Activated CD8-positive, alpha-beta T cell treated with anti-CD3 and anti-CD28 coated beads, Interleukin-2, amount 10 ng/mL, durations not matched to agents 7 days and 5 days (primary cell): ENCODE measurements at places on chromosomes 13 and 19. TPM values are rescaled to one million over a fixed set of nuclear protein-coding genes. Genes with fewer than 3 reads are reported as not detected.

SULT2A1 gene
- not detected for total RNA-seq

- no peaks in the 10 kb centered on the region for H3K36me3 ChIP-seq
- no peak overlapping the region for H3K4me3 ChIP-seq
- DNase-seq = no peak
- no peaks in the 10 kb centered on the region for H3K27me3 ChIP-seq
- H3K4me1 ChIP-seq = no peaks in the 10 kb centered on the region
- no peak overlapping the region for H3K27ac ChIP-seq
Observed at GRCh38 chr13:107203146-107203847, 635.4 kb upstream of the ARGLU1 start.

DNA sequence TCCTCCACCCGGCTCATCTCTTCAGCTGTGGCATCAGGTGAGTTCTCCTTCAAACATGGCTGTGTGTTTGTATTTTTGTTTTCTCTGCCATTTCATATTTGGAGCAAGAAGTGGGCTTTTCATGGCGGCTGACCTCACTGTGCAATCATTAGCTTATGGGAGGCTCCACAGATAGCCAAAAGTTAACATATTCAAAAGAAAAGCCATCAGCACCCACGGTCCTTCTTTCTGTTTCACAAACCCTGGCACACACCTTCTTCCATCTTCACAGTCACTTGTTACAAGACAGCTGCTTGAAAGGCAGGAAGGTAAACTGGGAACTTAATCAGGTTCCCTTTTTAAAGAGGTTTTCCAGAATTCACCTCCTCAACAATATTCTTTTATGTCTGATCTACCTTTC is 69.3 kb upstream of the ATP12A start:
- DNase-seq = no peak
- peaks cover 33% of the 10 kb centered on the region for H3K4me1 ChIP-seq
- H3K4me3 ChIP-seq = no peak overlapping the region
- H3K36me3 ChIP-seq = no peaks in the 10 kb centered on the region
- H3K27ac ChIP-seq = no peak overlapping the region

DNA sequence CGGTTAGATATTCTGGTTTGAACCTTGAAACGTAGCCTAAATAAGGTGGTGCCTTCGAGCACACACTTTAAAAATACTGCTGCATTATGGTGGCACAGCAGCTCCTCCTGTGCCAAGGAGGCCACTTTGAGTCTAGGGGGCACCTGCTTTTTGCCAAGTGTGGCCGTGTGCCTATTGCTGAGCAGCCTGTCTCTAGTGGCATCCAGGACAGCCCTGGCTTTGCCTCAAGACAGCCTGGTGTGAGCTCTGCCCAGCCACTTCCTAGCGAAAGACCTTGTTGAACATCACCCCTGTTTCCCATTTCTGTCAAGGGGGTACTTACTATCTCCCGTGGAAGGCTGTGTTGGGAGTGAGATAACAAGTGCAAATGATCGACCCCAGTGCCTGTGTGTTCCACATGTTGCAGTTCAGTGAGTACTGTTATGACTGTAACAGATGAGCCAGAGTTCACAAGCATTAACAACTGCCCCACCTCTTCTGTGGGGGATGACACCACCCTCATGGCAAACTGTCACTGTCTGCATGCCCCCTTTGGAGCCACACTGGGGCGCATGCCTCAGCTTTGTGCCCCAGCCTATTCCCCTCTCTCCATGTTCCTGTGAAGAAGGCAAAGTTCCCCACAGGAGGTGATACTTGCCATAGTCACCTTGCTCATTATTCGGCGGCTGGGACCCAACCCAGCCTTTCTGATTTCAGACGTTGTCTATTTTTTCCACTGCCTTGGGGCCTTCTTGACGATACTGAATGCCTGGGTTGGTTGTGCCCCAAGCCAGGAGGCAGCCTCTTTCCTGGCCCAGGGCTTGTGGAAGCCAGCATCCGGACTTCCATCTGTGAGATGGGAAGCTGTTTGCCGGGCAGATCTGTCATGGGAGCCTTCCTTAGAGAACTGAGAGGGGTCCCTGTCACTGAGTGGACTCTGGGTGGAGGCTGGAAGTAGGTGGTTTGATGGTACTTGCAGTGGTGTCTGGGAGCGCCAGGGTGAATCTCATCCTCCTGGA is 5.4 kb downstream of the GATAD2A start:
- H3K4me3 ChIP-seq = no peak overlapping the region
- no peak for DNase-seq
- peak overlapping the region; percentile 64 for H3K27ac ChIP-seq

FUT1 gene
- total RNA-seq = 0.16 TPM

DNA sequence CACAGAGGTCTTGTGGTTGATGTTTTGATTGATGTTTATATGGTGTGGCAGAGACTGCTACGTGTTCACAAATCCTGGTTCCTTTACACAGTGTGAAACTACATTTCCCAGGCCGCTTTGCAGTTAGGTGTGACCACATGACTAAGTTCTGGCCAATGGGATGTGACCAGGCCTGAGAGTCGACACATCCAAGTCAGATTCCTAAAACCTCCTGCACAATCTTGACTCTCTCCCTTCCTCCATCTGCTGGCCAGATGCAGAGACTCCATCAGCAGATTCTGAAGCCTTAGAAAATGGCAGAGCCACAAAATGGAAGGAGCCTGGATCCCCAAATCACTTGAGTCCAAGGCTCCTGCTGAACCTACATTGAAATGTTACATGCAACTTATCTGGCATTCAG is 12.6 kb downstream of the CD37 start:
- H3K4me1 ChIP-seq = peaks cover 11% of the 10 kb centered on the region
- H3K27ac ChIP-seq = no peak overlapping the region
- no peaks in the 10 kb centered on the region for H3K36me3 ChIP-seq
- no peaks in the 10 kb centered on the region for H3K27me3 ChIP-seq
- DNase-seq = no peak
- H3K4me3 ChIP-seq = no peak overlapping the region

ZNF581 gene
- 22.7 TPM for total RNA-seq

DNA sequence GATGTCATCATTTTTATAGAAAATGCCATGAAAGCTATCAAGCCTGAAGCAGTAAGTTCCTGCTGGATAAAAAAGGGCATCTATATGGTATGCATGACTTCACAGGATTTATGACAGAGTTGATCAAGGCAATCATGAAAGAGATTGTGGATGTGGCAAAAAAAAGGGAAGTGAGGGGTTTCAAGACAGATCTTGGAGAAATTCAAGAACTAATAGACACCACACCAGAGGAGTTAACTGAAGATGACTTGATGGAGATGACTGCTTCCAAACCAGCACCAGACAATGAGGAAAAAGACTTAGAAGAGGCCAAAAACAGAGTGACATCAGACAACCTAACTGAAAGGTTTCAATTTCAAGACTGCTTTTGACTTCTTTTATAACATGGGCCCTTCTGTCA is 691.1 kb upstream of the SLC10A2 start:
- no peak overlapping the region for H3K27ac ChIP-seq
- no peaks in the 10 kb centered on the region for H3K27me3 ChIP-seq
- no peaks in the 10 kb centered on the region for H3K4me1 ChIP-seq
- H3K4me3 ChIP-seq = no peak overlapping the region
- DNase-seq = no peak

DNA sequence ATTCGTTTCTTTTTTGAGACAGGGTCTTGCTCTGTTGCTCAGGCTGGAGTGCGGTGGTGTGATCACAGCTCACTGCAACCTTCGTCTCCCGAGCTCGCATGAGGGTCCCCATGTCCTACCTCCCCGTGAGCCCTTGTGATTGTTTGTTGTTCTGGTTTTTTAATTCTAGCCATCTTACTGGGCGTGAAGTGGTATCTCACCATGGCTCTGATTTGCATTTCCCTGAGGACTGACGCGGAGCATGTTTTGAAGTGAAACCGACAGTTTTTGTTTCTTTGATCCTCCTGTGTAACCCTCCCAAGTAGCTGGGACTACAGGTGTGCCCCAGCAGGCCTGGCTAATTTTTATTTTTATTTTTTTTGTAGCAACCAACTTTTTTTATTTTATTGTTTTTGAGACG is 21.7 kb downstream of the GNG7 start:
- H3K4me3 ChIP-seq = no peak overlapping the region
- H3K27ac ChIP-seq = peak overlapping the region; percentile 39
- DNase-seq = no peak
- H3K27me3 ChIP-seq = no peaks in the 10 kb centered on the region
- no peaks in the 10 kb centered on the region for H3K36me3 ChIP-seq

CGB5 gene
- total RNA-seq = not detected

COL4A2 gene
- total RNA-seq = not detected

DNA sequence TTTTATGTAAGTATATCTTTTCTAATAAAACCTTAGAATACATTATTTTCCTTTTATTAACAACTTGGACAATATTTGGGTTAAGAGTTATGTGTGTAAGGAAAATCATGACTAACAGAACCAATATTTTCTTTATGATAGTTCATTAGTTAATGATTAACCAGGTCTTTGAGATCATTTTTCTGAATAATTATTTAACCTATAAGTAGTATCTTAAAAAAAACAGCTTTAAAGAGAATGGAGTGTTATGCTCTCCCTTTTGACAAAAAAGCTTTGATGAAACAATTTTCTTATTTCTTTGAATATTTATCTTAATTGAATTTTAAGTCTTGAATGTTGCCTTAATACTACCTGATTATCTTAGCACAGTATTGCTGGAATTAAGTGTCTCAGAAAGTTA is 3.8 kb downstream of the SLAIN1 start:
- peaks cover 2% of the 10 kb centered on the region for H3K27me3 ChIP-seq
- H3K27ac ChIP-seq = no peak overlapping the region
- H3K36me3 ChIP-seq = peaks cover 8% of the 10 kb centered on the region
- no peak overlapping the region for H3K4me3 ChIP-seq

DHRS12 gene
- 10.0 TPM for total RNA-seq

ZNF865 gene
- total RNA-seq = 14.8 TPM

DNA sequence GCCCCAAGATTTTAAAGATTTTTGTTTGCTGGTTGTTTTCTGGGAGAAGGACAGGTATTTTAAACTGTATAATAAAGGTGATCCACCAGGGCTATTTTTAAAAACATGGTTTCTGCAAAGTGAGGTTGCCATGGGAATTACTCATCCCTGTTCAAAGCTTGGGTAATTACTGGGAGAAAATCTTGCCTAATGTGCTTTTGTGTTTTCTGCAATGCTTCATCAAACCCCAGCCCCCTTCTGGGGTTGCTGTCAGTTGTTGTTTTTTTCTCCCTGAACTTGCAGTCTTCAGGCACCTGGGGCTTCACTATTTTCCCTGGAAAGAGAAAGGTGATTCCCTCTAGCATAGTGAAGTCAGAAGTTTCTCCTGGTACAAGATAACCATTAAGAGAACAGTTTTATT is 277.2 kb downstream of the NALCN start:
- H3K36me3 ChIP-seq = no peaks in the 10 kb centered on the region
- DNase-seq = no peak
- H3K27ac ChIP-seq = no peak overlapping the region
- H3K4me3 ChIP-seq = no peak overlapping the region

KLK6 gene
- total RNA-seq = not detected

GRCh38 chr19:54561840-54562239 is 11.8 kb upstream of the LILRA2 start:
- H3K27me3 ChIP-seq = peaks cover 23% of the 10 kb centered on the region
- no peak overlapping the region for H3K27ac ChIP-seq
- no peak overlapping the region for H3K4me3 ChIP-seq
- no peak for DNase-seq

DNA sequence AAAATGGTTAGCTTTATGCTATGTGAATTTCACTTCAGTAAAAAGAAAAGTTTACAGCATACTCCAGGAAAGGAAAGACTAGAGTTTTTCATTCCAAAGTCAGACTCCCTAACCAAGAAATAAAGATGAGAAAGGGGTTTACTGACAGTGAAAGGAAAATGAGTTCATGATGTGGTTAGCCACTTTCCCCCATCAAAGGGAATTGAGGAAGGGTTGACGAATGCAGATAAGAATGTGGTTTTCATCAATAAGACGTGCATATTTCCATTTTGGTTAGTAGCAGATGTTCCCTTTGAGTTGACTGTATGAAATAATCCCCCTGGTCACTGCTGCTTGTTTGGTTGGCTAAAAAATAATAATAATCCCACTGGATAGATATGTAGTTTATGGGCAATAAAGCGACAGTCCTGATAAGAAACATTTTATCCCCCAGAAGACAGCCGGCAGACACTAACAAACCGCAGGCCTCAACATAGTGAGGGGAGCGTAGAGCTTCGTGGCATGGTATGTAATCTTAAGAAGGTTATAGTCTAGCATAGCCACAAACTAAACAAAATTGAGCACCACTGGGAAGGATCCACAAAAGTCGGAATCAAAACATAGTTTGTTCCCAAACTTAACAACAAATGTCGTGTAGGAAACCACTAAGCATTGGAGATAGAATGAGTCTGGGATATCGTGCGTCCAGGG is 114.8 kb downstream of the COL4A2 start:
- H3K4me1 ChIP-seq = peaks cover 15% of the 10 kb centered on the region
- H3K36me3 ChIP-seq = no peaks in the 10 kb centered on the region
- H3K27ac ChIP-seq = no peak overlapping the region
- no peak overlapping the region for H3K4me3 ChIP-seq
- H3K27me3 ChIP-seq = peaks cover 78% of the 10 kb centered on the region
- DNase-seq = peak; percentile 49

ZNF99 gene
- not detected for total RNA-seq

C1QTNF9 gene
- total RNA-seq = not detected

PGLYRP1 gene
- not detected for total RNA-seq

- H3K4me1 ChIP-seq = peaks cover 3% of the 10 kb centered on the region
- no peak overlapping the region for H3K4me3 ChIP-seq
- H3K36me3 ChIP-seq = no peaks in the 10 kb centered on the region
- H3K27ac ChIP-seq = no peak overlapping the region
- H3K27me3 ChIP-seq = peaks cover 2% of the 10 kb centered on the region
Observed at GRCh38 chr13:44904967-44905366, 84.3 kb downstream of the NUFIP1 start.

- peaks cover 18% of the 10 kb centered on the region for H3K27me3 ChIP-seq
- H3K4me1 ChIP-seq = peaks cover 29% of the 10 kb centered on the region
- H3K36me3 ChIP-seq = peaks cover 10% of the 10 kb centered on the region
- no peak overlapping the region for H3K27ac ChIP-seq
- DNase-seq = no peak
Observed at GRCh38 chr19:51139299-51140014, 2.6 kb upstream of the SIGLEC7 start.

DNA sequence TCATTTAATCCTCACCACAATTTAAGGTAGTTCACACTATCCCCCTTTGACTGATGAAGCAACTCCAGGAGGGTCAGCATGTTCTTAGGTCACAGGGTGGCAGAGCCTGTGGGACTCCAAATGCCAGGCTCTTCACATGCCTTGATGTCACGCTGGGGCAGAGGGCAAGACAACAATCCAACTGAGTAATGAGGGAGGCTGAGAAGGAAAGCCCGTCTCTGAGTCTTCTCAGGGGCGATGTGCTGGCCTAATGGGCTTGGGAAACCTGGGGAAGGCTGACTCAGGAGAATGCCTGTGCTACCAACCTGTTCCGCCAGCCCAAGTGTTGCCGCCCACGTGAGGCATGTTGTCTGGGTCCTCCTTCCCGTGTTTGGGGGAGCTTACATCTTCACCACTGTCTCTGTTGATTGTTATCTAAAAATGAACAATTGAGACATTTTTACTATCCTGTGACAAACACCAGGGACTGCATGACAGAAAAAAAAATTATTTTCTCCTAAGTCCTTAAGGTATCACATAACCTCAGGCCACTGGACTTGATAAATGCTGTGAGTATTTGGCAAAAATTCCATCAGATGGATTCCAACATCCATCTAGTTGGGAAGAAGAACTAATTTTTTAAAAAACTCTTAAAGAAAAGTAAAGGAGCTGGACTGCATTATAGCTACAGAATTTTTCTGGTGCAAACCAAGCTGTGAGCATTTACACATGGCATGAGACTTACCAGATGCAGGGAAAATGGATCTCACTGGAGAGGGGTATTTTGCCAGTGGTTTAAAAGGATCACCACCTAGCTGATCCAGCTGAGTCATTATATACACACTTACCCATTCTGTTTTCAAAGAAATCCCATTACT is 157.5 kb downstream of the RGCC start:
- no peaks in the 10 kb centered on the region for H3K27me3 ChIP-seq
- H3K27ac ChIP-seq = no peak overlapping the region
- no peak overlapping the region for H3K4me3 ChIP-seq
- DNase-seq = no peak

GPC5 gene
- not detected for total RNA-seq
